Myocyte (in vitro differentiated cells): ENCODE measurements at places on chromosomes 7 and 10. TPM values are rescaled to one million over a fixed set of nuclear protein-coding genes. Genes with fewer than 3 reads are reported as not detected.

DNA sequence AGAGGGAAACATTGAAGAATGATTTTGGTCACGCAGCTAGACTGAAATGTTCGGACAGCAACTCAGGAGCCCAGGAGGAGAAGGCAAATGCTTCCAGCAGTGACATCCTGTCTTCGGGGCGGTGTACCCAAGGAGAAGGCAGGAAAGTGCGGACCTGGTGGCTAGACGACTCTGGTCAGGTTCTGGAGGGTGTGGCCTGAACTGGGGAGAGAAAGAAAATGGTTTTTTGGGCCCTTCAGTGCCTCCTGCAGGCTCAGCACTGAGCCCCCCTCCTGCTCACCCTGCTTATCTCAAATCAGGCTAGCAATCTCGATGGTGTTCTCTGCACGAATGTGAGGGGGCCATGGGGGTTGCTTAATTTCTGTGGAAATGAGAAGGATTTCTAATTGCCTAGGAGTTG is 26.7 kb upstream of the TARP start:
- DNase-seq, result no peak

GRCh38 chr7:13262929-13263530 is 575.6 kb downstream of the ARL4A start:
- peak; percentile 76 for DNase-seq

DNA sequence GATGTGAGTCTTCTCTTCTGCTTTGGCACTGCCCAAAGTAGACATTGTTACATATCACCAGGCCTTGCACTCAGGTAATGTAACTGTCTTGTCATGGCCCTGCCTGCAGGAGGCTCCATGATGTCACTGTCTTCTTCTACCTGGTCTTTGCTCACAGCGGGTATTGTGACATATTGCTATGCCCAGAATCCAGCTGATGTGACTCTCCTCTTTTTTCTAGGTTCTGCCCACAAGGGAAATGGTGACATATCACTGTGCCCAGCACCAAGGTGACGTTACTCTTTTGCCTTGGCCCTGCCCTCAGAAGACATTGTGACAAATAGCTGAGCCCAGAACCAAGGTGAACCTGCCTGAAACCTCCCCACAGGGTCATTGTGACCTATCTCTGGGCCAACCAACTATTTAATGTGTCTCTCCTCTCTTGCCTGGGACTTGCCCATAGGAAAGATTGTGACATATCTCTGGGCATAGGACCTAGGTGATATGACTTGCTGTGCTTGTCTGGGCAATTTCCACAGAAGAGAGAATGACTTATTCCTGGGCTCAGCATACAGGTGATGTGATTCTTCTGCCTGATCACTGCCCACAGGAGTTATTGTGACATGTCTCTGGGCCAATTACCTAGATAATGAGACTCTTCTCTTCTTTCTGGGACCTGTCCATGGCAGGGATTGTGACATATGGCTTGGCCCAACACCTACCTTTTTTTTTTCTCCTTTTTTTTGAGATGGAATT is 26.5 kb upstream of the ZNF107 start:
- no peak for DNase-seq

DNA sequence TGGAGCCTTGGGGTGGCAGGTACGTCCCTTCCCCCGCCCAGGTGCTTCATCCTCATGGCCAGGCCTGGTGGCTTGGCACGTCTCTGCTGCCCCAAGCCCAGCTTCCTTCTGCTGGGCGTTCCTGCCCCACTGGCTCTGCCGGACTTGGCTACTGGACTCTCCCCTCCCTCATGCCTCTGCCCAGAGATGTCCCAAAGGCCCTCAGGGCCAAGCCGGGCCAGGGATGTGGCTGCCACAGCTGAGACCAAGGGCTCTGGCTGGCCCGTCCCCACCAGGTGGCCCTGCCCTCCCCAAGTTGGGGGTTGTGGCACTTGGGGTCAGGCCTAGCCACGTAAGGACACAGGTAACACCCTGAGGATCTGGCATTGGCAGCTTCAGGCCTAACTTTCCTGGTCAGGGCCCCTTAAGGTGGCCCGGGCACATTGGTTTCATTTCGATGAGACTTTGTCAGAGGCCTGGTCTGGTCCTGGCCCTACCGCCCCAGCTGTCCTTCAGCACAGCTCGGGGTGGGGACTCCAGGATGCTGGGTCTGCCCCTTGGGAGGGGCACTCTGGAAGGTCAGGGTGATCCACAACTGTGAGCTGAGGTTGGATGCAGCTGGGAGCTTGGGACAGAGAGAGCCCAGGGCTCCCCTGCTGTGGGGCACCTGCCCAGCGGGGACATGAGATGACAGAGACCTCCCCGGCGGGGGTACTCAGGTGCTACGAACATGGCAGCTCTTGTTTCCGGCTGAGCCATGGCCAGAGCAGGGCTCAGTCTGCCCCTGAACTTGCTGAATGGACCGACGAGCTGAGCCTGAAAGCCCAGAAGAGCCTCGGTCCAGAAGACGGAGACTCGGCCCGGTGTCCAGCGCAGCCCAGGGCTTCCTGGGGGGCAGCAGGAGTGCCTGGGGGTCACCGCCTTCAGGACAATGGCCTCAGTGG is 2.9 kb downstream of the BHLHA15 start:
- DNase-seq, result peak; percentile 8

DNA sequence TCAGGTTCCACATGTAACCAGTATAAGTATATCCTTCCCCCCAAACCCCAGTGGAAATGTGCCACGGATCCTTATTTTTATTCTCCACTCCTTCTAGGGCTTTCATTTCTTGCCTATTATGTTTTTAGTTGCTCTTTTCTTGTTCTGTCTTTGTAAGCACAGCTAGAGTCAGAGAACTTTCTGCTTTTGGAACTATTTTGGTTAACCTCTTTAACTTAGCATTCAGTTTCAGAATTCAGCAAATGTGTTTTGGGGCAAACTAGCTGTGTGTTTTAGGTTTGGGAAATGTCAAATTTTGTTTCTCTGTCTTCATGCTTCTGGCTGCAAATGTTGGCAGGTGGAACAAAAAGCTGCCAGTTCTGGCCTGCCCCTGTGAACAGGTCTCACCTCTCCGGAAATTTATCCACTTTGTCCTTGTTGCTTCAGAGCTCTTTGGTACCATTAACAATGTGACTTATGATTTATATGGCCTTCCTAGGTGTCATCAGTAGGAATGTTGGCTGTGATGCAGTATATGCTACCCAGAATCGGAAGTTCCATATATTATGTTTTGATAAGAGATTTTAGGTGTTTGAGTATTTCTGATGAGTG is 156.1 kb downstream of the ADK start:
- no peak for DNase-seq

DNA sequence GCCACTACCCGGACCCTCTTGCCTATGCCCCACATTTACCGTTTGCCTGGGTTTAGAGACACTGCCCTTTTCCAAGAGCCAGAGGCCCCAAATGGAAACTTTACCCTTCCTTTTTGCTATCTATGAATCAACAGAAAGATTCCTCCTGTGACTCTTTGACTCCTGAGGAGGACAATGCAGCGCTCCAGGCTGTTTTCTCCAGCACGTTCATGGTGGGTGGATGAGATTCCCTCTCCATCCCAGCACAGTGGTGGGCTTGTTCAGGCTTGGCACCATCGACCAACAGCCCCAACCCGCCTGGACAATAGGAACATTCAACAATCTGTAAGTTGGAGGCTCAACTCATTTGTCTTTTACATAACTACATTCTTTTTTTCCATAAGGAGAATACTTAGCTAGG is 55.9 kb downstream of the DLD start:
- no peak for DNase-seq

The CPXM2 gene
- total RNA-seq, result not detected in 2 replicates

The MYO1G gene
- total RNA-seq, result 0.35 and 0.83 TPM in 2 replicates

The PTPRN2 gene
- total RNA-seq, result 0.16 and 0.24 TPM in 2 replicates

The CLDN4 gene
- total RNA-seq, result not detected in 2 replicates

The DDC gene
- total RNA-seq, result not detected in 2 replicates

The ZCCHC24 gene
- total RNA-seq, result 14.1 and 21.1 TPM in 2 replicates
